ENCODE measurements at places on chromosomes 6 and 20.

- no peak for DNase-seq
Observed at GRCh38 chr6:98841621-98842341, 7.4 kb downstream of the POU3F2 start.

- no peak for DNase-seq
Observed at GRCh38 chr6:41208439-41209106, 7.6 kb upstream of the TREML2 start.

- no peak for DNase-seq
Observed at GRCh38 chr6:157867981-157868380, 44.9 kb downstream of the SNX9 start.

- DNase-seq: peak; percentile 65
Observed at GRCh38 chr6:161462148-161462547, 188.3 kb upstream of the AGPAT4 start.

- no peak for DNase-seq
Observed at GRCh38 chr6:45721665-45722064, 294.0 kb downstream of the CLIC5 start.

GRCh38 chr6:11727998-11728961, 50.3 kb downstream of the ADTRP start:
- DNase-seq: no peak

DNA sequence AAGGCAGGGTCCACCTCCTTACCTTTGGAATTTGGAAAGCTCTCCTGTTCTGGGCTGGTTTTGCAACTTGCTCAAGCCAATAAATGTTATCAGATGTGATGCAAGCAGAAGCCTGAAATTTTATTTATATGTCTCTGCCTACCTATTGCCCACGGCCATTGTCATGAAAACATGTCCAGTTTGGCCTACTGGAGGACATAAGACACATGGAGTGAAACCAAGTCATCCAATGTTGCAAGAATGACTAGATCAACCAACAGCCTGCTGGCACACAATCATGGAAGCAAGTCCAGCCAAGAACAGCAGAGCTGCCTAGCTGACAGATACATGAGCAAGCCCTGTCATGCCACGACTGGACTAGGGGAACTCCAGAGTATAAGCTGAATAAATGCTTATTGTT, 56.7 kb upstream of the IRAK1BP1 start:
- DNase-seq: peak; percentile 20

- no peak for DNase-seq
Observed at GRCh38 chr6:144449911-144450597, 164.9 kb downstream of the UTRN start.

- peak; percentile 47 for DNase-seq
Observed at GRCh38 chr6:26205625-26206574, 118.7 kb downstream of the HFE start.

GRCh38 chr6:27251112-27251605, 3.7 kb downstream of the PRSS16 start:
- peak; percentile 93 for DNase-seq

DNA sequence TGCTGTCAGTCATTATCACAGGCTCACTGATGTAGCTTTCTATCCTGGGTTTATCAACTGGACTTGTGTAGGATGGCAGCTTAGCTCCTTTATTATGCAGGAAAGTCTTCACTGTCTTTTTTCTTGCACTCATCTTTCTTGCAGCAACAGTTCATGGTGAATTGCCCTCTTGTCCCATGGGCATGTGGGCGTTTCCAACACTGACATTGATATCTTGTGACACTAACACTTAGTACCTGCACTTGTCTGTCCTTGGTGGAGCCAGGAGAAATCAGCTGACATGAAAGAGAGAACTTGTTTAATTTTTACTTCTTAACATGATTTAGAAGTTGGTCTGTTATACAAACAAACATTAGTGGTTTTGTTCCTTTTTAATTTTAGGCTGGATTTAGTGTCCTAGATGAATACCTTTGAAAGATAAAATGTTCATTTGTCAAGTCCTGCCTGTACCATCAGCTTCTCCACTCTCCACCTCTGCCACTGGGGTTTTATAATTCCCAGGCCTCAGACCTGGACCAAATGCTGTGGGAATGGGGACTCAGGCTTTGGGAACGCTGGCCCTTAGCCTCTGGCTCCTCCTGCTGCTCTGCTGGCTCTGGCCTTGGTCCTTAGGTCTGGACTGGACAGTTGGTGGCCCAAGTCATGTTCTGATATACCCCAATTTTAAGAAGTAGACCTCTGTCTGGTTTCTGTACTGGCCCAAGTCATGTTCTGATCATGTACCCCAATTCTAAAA, 161.0 kb upstream of the LAMP5 start:
- DNase-seq: no peak

- DNase-seq: peak; percentile 87
Observed at GRCh38 chr6:43454290-43454695, 1.1 kb downstream of the DLK2 start.

DNA sequence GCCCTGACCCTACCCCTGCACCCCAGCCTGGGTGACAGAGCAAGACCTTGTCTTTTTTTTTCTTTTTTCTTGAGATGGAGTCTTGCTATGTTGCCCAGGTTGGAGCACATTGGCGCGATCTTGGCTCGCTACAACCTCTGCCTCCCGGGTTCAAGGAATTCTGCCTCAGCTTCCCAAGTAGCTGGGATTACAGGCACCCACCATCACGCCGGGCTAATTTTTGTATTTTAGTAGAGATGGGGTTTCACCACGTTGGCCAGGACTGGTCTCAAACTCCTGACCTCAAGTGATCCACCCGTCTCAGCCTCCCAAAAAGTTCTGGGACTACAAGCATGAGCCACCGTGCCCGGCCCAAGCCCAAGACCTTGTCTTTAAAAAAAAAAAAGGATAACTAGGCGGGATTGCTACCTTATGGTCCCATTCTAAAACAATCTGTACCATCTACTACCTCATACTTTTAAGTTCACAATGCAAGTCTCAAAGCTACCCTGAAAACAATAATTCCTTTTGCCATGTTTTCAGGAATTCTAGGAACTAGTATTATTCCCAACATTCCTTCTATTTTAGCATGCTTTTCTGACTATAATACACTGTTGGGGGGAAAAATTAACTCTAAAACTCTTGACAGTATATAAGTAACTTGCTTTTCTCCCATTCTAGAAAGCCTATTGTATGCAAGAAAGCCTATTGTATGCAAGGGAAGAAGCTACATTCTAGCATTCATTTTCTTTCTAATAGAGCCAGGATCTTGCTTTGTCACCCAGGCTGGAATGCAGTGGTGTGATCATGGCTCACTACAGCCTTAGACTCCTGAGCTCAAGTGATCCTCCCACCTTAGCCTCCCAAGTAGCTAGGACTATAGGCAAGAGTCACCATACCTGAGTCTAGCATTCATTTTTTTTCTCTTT, 6.6 kb downstream of the TUBB start:
- no peak for DNase-seq

- no peak for DNase-seq
Observed at GRCh38 chr6:133756078-133756695, 132.7 kb upstream of the TCF21 start.

DNA sequence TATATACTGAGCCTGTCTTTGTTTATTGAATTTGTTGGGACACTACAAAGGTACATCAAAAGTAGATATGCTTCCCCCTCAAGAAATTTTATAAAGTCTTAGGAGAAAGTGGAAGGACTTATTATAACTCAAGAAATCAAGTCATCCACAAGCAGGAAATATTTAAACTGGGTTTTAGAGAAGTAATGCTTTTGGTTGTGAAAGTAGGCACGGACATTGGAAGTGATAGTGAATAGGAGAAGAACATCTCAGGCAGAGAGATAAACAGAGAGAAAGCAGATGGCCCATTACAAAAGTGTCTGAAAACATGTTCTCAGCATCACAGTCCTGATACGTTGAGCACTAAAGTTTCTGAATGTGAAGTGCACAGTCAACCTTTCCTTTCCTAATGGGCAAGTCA, 415.6 kb upstream of the RNF217 start:
- no peak for DNase-seq

GRCh38 chr20:62048821-62049291, 16.8 kb downstream of the TAF4 start:
- DNase-seq: no peak

GRCh38 chr20:37383229-37383989, 37.5 kb downstream of the SRC start:
- no peak for DNase-seq

- DNase-seq: no peak
Observed at GRCh38 chr6:167858086-167858591, 31.4 kb downstream of the AFDN start.

DNA sequence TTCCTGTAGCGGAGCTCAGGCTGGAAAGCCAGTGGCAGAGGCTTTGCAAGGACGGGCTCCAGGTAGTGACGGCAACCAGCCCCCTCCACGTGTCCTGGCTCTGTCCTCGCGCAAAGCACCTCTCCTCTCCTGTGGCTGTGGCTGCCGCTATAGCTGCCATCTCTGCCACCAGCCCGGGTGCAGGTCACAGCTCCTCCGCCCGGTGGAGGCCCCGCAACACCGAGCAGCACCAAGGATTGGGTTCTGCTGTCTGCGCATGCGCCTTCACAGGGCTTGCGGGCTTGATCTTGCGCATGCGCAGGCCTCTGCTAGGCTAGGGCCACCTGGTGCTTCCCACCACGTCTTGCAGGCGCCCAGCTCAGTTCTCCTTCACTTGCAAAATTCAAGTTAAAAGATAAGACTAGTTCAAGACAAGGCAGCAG, 625.4 kb downstream of the QKI start:
- peak; percentile 89 for DNase-seq

GRCh38 chr6:73699676-73700459, 3.9 kb downstream of the CD109 start:
- DNase-seq: no peak

DNA sequence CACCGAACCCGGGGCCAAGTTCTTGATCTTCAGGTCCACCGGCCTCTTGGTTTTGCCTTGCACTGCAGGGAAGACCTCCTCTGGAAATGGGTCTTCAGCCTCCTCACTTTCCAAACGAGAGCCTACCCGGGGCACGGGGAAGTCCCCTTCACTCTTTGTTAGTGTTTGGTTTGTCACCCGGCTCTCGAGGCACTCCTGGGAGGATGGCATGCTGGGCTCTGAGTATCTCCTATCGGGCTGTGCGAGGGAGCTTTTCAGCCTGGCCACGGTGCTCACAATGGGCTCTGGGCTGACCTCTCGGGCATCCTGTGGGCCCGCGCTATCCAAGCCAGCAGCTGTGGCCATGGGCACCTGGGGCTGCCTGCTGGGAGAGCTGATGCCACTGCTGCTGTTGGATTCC, 8.1 kb downstream of the TAGAP start:
- DNase-seq: no peak

- DNase-seq: no peak
Observed at GRCh38 chr6:45432977-45433376, 55.2 kb upstream of the SUPT3H start.

DNA sequence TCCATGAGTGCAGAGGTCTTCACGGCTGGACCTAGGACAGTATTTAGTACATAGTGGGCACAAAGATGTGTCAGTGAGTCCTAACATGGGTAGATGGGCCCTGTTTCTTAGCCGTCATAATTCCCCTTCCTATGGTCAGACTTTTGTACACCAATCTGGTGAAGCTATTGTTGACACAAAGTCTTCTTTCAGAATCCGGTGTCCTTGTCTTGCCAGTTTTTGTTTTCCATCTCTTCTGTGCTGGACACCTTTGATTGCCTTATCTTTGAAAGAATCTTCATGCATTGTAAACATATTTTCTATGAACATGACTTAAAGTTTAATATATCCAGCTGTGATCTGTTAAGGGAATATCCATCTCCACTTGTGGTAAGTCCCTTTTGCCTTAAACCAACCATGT, 4.5 kb downstream of the LRRC1 start:
- DNase-seq: no peak

GRCh38 chr20:36471885-36472636, 69.3 kb upstream of the MYL9 start:
- no peak for DNase-seq

GRCh38 chr6:2990248-2990931, 9.3 kb upstream of the NQO2 start:
- no peak for DNase-seq

GRCh38 chr20:63754008-63754407, 14.4 kb downstream of the SLC2A4RG start:
- no peak for DNase-seq

GRCh38 chr6:147075381-147075780, 128.8 kb upstream of the STXBP5 start:
- no peak for DNase-seq

DNA sequence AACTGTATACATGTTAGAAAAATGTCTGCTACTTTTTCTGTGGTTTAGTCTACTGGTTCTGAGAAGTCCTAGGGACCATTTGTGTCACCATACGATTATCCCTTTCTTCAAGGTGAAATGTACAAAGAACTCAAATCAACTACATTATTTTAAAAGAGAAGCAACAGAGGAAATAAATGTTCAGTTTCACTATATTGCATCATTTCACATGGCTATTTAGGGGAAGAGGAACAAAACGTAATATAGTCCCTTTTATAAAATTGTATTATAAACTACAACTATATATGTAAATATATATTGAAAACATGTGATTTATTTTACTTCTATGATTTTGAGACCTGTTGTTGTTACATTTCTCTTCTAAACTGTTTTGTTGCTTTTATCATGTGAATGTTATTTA, 1308.0 kb downstream of the EPHA7 start:
- DNase-seq: no peak

DNA sequence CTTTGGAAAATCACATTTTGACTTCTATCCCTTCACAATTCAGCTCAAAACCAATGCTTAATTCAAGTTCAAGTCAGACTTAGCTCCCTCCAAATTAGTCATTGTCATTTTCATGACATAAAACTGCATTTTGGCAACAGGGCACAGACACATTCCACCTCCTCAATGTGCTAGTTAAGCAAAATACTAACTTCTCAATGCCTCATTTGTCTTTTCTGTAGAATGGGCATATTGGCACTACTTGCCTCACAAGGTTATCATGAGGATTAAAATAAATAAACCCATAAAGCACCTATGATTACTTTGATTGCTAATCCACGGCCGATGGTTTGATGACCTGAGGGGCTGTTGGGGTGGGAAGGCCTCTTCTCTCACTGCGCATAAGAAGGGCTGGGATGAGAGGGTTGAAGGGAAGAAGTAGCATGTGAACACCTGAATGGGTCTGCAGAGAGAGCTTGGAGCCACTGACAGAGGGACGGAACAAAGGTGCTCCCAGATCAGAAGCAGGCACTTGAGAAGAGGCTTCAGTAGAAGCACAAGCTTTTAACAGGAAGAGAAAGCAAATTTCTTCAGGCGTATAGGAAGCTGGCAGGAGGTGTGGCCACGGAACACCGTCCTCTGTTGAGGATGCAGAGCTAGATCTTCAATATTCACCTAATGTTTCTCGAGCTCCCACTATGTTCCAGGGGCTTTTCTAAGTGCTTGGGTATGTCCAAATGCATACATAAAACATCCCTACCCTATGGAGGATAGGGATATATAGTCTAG, 11.7 kb upstream of the TBC1D7 start:
- DNase-seq: no peak

- DNase-seq: no peak
Observed at GRCh38 chr6:79810871-79811270, 136.5 kb downstream of the ELOVL4 start.
